ENCODE measurements at places on chromosomes 5 and 9.

GRCh38 chr9:130918826-130919558, 20.1 kb downstream of the FIBCD1 start:
- DNase-seq, result no peak

- DNase-seq, result no peak
Observed at GRCh38 chr5:27701931-27702903, 663.8 kb upstream of the CDH9 start.

- DNase-seq, result no peak
Observed at GRCh38 chr9:77512876-77513275, 135.2 kb downstream of the GNA14 start.

DNA sequence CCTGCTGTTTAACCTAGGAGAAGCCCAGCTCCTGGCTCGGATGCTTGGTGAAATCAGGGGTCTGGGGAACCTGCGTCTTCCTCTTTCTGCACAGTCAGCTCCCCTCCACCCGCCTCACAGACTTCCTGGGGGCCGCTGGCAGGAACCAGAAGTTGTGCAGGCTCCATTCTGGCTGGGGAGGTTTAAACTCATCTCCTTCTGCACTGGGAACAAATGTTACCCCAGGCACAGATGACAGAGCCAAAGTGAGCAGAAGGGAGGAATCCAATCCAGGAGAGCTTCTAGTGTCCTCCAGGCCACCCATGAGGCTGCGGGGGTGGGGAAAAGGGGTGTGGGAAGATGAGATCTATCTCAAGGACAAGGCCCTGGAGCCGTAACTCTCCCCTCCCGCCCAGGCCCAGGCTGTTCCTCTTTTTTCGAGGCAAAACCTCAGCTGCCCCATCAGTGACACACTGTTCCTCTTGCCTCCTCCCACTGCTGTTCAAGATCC, 31.2 kb downstream of the KCNMB1 start:
- DNase-seq, result no peak

GRCh38 chr5:45383985-45384384, 312.2 kb downstream of the HCN1 start:
- DNase-seq, result no peak

All from stimulated activated CD4-positive, alpha-beta T cell treated with anti-CD3 and anti-CD28 coated beads, Interleukin-2, amount 100 ng/mL, for 24 hours (primary cell).